ENCODE measurements at places on chromosomes 7 and 10. TPM values are rescaled to one million over a fixed set of nuclear protein-coding genes. Genes with fewer than 3 reads are reported as not detected.
A peak's percentile ranks its signal among the peaks of the same experiment; 100 is the strongest.

Gene PDE6C
- not detected for total RNA-seq

Gene ADAM8
- total RNA-seq = 220 TPM

Gene PRTFDC1
- total RNA-seq = 0.11 TPM

- H3K36me3 ChIP-seq = no peaks in the 10 kb centered on the region
- H3K27ac ChIP-seq = no peak overlapping the region
- DNase-seq = no peak
- no peak overlapping the region for H3K4me3 ChIP-seq
Measured at GRCh38 chr10:98642281-98642680, 195.5 kb upstream of the HPS1 start.

DNA sequence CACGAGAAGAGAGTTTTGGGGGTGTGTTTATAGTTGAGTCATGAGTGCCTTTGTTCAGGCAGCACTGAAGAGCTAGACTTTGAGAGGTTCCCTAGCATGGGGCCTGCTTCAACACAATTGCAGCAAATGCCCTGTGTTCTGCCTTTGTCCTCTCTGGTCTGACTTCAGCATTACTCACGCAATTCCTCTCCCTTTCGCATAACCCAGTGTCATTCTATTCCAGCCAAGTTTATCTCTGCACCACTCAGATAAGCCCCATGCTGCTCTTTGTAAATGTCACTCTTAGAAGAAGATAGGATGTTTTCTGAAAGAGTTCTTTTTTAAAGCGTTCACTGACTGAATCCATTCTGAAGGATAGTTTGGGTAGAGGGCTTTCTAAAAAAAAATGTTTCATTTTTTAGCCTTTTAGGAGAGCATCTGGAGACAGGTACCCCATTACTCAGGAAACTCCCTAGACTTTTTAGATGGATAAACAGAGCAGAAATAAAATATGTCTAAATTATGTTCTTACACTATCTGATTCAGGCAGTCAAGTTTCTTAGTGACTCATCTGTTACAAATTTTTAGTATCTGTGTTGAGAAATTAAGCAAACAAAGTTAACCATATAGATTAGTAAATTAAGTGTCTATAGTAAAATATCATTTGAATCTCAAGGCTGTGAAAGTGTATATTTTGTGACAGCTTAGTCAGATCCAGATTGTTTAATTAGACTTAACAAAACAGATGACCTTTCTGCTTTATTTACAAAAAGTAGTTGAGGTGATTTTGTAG lies 318.5 kb downstream of the GPR158 start:
- DNase-seq = no peak
- H3K4me1 ChIP-seq = no peaks in the 10 kb centered on the region
- H3K27ac ChIP-seq = no peak overlapping the region
- no peak overlapping the region for H3K4me3 ChIP-seq

DNA sequence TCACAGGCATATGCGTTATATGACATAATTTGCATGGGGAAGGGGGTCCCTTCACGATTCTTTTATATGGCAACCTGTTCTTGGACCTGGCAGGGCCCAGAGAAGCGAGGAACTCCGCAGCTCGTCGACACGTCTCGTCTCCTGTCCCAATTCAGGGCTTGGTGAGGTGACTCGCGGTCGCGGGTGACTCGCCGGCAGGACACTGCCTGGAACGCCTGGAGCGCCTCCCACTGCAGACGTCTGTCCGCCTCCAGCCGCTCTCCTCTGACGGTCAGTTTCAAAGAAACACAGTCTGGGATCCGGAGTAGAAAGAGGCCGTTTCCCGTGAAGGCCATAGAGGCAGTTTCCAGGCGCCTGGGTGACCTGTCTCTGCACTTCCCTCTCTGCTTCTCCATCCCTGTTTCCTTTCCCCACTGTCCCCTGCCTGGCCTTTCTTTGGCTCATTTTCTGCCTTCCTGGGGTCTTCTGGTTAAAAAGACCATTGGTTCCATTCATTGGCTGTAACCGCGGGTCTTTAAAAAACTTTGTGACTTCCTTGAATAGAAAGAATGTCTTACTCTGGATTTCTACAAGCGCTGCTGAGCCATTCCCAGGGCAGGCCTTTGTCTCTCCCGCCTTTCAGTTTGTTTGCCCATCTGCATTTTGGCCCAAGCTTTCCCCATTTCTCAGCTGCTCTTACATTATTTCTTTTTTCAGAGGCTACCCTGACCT lies 1.2 kb downstream of the UPP1 start:
- no peaks in the 10 kb centered on the region for H3K27me3 ChIP-seq
- H3K4me1 ChIP-seq = peaks cover 65% of the 10 kb centered on the region
- H3K4me3 ChIP-seq = peak overlapping the region; percentile 71
- no peak for DNase-seq
- peak overlapping the region; percentile 3 for H3K27ac ChIP-seq
- H3K36me3 ChIP-seq = peaks cover 61% of the 10 kb centered on the region

DNA sequence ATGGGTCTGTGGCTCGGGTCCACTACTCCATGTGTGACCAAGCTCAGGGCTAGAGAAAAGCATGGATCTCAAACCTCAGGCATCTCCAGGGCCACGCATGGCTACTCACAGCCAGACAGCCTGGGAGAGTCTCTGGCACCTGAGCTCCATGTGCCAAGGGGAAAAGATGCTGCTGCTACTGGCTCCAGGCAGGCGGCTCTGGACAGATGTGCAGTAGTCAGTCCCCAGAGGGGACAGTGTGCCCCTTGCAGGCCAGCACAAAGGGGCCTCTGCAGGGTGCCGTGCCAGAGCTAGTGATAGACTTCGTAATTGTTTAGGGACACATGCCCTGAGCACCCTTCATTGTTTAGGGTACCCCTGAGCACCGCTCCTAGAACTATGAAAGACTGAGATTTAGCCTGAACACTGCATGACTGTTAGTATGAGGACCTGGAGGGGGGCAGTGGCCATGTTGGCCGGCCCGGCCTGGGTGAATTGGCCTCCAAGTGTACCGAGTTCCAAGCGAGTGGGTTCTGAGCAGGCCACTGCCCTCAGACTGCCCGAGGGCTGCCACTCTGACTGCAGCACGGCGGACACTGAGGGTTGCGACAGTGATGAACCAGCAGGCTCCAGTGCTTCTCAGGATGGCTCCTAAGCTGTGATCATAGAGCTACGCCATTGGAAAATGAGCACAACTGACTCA lies 80.7 kb downstream of the TCERG1L start:
- no peak for DNase-seq
- H3K4me1 ChIP-seq = no peaks in the 10 kb centered on the region
- no peak overlapping the region for H3K4me3 ChIP-seq
- H3K27ac ChIP-seq = no peak overlapping the region
- no peaks in the 10 kb centered on the region for H3K36me3 ChIP-seq

GRCh38 chr7:972676-973309 lies 2.6 kb downstream of the COX19 start:
- H3K27me3 ChIP-seq = no peaks in the 10 kb centered on the region
- no peak overlapping the region for H3K27ac ChIP-seq
- peaks cover 47% of the 10 kb centered on the region for H3K36me3 ChIP-seq
- DNase-seq = no peak
- peak overlapping the region; percentile 60 for H3K4me3 ChIP-seq

GRCh38 chr7:1120791-1121190 lies 32.9 kb downstream of the GPER1 start:
- no peak overlapping the region for H3K4me3 ChIP-seq
- H3K27me3 ChIP-seq = no peaks in the 10 kb centered on the region
- peaks cover 10% of the 10 kb centered on the region for H3K4me1 ChIP-seq

GRCh38 chr7:29485339-29486190 lies 78.1 kb upstream of the PRR15 start:
- no peaks in the 10 kb centered on the region for H3K4me1 ChIP-seq
- DNase-seq = no peak
- no peaks in the 10 kb centered on the region for H3K36me3 ChIP-seq
- no peaks in the 10 kb centered on the region for H3K27me3 ChIP-seq

GRCh38 chr10:1316121-1316808 lies 260.1 kb downstream of the WDR37 start:
- no peak overlapping the region for H3K4me3 ChIP-seq
- DNase-seq = no peak
- H3K27ac ChIP-seq = no peak overlapping the region
- peaks cover 3% of the 10 kb centered on the region for H3K27me3 ChIP-seq
- H3K36me3 ChIP-seq = no peaks in the 10 kb centered on the region

- no peak overlapping the region for H3K27ac ChIP-seq
- no peaks in the 10 kb centered on the region for H3K36me3 ChIP-seq
- H3K4me1 ChIP-seq = no peaks in the 10 kb centered on the region
Measured at GRCh38 chr10:130361351-130362105, 225.3 kb downstream of the GLRX3 start.

GRCh38 chr7:30249316-30249715 lies 35.1 kb upstream of the ZNRF2 start:
- H3K4me3 ChIP-seq = no peak overlapping the region
- DNase-seq = no peak
- H3K27ac ChIP-seq = no peak overlapping the region
- no peaks in the 10 kb centered on the region for H3K27me3 ChIP-seq

DNA sequence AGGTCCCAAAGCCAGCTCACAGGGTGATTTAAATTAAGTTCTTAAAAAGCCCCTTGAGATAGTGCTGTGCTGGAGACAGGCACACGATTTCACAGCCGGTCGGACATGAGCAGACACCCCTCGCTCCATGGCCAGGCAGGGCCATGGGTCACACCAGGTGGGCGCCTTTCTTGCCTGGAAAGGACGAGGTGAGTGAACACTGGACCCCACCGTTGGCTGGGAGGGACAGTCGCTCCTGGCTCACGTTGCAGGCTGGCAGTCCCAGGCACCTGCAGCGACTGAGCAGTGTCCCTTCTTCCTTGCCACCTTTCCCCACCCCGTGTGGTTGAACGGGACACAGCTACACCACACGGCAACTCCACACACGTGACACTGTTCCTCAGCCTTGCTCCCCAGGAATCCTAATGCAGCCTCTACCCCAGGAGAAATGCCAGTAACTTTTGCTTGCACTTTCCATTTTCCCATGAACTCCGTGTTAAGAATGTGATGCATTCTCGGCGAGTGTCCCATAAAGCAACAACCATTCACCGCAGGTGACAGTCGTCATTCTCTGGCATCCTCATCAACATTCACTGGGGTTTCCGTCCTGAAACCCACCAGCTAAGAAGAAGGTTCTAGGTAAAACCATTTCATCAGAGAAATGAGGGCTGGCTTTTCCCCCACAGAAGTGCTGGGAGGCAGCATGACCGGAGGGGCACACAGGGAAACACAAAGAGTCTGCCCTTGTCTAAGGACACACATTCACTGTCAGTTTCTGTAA lies 217.4 kb downstream of the ZMYND11 start:
- H3K4me1 ChIP-seq = no peaks in the 10 kb centered on the region
- H3K36me3 ChIP-seq = peaks cover 3% of the 10 kb centered on the region
- no peak for DNase-seq
- no peak overlapping the region for H3K4me3 ChIP-seq
- no peaks in the 10 kb centered on the region for H3K27me3 ChIP-seq
- H3K27ac ChIP-seq = no peak overlapping the region

Measured in activated T-helper 2 cell treated with anti-CD3 and anti-CD28 coated beads, Interferon-gamma antibody, Interleukin-2, Interleukin-4, amounts not matched to agents 10 μg/mL and 5 μg/mL and 100 μg/mL, durations not matched to agents 14 hours and 24 hours and 36 hours (primary cell).